ENCODE measurements at places on chromosomes 3 and 15. TPM values are rescaled to one million over a fixed set of nuclear protein-coding genes. Genes with fewer than 3 reads are reported as not detected.

NUP210 gene
- total RNA-seq, result 78.9 TPM

GOLGA6L10 gene
- 1.3 TPM for total RNA-seq

SAMMSON gene
- total RNA-seq, result not detected

CHRFAM7A gene
- total RNA-seq, result 0.46 TPM

NR2E3 gene
- total RNA-seq, result 0.28 TPM

IL12A gene
- 0.77 TPM for total RNA-seq

CD200R1 gene
- total RNA-seq, result not detected

NCEH1 gene
- 7.7 TPM for total RNA-seq

GPR149 gene
- not detected for total RNA-seq

IDH3A gene
- total RNA-seq, result 19.3 TPM

DNAJA4 gene
- total RNA-seq, result not detected

CILP gene
- total RNA-seq, result 0.22 TPM

GRCh38 chr15:77597804-77598453 lies 34.8 kb downstream of the LINGO1 start:
- DNase-seq, result no peak

DNA sequence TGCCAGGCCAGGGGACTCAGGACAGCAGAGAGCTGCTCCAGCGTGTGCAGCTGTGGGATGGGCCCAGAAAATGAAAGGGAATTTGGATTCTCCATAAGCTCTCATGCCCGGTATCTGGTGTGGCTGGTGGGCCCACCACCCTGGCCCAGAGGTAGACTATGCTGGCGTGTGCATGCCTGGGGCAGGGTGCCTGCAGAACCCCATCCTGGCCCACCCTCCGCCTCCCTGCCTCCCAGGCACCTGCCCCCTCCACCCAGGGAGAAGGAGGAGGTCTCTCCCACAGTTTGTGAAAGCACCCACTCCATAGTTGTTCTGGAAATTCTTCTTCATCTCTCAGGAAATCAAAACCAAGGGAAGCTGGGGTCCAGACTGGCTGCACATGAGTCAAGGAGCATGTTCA lies 112.9 kb downstream of the ADCY5 start:
- no peak for DNase-seq

GRCh38 chr15:92921215-92922131 lies 21.3 kb downstream of the CHD2 start:
- DNase-seq, result no peak

- no peak for DNase-seq
Measured at GRCh38 chr15:34039790-34040113, 748 bp upstream of the AVEN start.
